Heart left ventricle (tissue), 16 donors: ENCODE measurements at places on chromosomes 1 and 21. TPM values are rescaled to one million over a fixed set of nuclear protein-coding genes. Genes with fewer than 3 reads are reported as not detected.

Gene ZNF648
- not detected for total RNA-seq

GRCh38 chr1:186681121-186681520 lies 898 bp upstream of the PTGS2 start:
- DNase-seq: no peak

Gene LIN28A
- not detected for total RNA-seq

GRCh38 chr1:223308136-223308535 lies 55.8 kb downstream of the SUSD4 start:
- no peak for DNase-seq

Gene CYP4A11
- total RNA-seq: not detected

DNA sequence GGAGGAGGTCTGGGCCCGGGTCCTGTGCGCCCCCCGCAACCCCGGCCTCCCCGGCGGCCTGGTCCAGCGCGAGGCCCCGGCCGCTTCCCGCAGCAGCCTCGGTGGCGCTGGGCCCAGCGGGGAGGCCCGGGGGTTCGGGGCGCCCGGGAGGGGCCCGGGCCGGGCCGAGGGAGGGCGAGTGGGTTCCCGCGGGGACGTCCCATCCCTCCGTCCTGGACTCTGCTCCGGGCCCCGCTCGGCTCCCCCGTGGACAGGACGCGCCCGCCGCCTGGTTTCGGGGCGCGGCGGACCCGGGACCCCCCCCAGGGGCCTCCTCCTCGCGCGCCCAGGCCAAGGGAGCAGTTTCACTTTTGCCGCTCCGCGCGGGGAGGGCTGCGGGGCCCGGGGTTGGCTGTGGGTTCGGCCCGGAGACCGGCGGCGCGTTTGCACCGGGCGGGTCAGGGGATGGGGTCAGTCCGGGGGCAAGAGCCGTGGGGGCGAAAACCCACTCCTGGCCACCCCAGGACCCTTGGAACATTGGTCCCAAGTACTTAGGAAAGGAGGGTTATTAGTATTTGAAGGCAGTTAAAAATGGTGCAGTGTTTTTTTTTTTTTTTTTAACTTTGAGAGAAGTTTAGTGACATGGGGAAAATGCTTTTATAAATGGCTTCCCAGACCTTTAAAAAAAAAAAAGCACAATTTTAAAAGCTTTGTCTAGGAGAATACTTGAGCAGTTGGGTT lies 677 bp downstream of the AGPAT3 start:
- DNase-seq: peak; percentile 58

DNA sequence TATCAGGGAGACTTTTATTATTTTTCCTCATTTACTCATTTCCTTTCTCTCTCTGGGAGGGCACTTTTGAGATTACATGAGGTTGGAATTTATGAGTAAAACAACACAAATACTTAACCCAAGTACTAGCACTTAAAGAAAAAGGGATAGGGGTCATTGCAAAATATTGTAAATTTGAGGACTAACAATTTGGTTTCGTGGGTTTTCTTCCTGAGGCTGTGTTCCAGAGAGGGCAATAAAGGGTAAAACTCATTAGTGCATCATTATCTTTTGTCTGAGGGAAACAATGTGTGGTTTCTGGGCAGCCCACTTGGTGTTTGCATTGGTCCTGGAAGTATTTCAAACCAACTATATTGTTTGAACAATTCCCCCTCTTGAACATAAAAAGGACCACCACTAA lies 96.5 kb downstream of the GREM2 start:
- DNase-seq: no peak

Gene GJA4
- 14.2 TPM for total RNA-seq
